ENCODE measurements at places on chromosomes 11 and 22. TPM values are rescaled to one million over a fixed set of nuclear protein-coding genes. Genes with fewer than 3 reads are reported as not detected.

Gene OR8D1
- not detected for total RNA-seq

Gene GGT1
- 138 TPM for total RNA-seq

Gene FOSL1
- total RNA-seq, result 2.9 TPM

Gene CASP1
- total RNA-seq, result 122 TPM

Gene USP2
- 2.7 TPM for total RNA-seq

Gene KIF18A
- 4.9 TPM for total RNA-seq

- DNase-seq, result peak; percentile 74
Observed at GRCh38 chr11:122756417-122756816, 81.9 kb upstream of the CRTAM start.

DNA sequence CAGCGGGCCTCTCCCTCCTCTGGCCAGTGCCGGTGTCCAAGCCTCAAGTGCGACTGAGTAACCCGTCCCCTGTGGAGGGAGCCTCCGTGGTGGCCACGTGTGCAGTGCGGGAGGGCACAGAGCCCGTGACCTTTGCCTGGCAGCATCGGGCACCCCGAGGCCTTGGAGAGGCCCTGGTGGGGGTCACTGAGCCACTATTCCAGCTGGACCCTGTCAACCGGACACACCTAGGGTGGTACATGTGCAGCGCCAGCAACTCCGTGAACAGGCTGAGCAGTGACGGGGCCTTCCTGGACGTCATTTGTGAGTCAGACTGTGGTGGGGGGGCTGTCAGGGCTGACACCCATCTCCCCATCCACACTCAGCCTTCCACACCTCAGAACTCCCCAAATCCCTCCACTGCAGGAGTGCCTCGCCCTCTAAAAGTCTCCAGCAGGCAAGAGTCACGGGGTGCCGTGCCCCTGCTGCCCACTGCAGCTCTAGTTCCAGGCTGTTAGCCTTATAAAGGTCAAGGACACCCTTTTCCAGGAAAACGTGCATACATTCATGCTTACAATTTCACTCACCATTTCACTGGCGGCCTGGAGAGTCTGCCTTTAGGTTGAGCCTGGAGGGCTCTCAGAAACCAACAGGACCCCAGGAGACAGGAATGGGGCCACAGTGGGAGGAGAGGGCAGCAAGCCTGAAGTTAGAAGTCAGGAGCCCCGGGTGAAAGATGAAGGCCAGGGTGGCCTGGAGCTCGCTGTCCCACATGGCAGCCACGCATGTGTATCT lies 2.6 kb downstream of the VSIG10L2 start:
- no peak for DNase-seq

DNA sequence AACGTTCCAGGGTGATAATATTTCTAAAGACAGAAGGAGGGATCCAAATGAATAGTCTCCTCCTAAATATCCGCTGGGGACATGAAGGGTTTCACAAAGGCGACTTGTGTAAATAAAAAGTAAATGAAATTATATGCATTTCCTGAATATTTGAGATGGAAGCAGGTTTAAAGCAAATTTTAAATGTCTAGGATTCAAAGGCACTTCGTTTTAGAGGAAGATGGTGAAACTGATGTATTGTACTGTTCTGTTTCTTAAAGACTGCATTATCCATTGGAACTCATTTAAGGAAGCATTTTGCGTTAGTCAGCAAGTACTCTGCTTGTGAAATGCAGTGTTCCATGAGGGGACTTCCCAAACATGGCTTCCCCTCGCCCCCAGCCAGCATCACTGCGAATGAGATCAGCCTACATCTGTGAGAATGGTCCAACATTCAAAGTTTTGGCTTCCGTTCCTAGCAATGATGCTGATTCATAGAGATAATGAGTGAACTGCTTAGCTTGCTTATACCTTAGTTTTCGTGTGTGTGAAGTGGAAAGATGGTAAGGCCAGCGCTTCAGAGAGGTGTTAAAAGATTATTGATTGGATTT lies 1.5 kb downstream of the RAB39A start:
- DNase-seq, result no peak

- no peak for DNase-seq
Observed at GRCh38 chr11:65573391-65574079, 1.2 kb downstream of the FAM89B start.

DNA sequence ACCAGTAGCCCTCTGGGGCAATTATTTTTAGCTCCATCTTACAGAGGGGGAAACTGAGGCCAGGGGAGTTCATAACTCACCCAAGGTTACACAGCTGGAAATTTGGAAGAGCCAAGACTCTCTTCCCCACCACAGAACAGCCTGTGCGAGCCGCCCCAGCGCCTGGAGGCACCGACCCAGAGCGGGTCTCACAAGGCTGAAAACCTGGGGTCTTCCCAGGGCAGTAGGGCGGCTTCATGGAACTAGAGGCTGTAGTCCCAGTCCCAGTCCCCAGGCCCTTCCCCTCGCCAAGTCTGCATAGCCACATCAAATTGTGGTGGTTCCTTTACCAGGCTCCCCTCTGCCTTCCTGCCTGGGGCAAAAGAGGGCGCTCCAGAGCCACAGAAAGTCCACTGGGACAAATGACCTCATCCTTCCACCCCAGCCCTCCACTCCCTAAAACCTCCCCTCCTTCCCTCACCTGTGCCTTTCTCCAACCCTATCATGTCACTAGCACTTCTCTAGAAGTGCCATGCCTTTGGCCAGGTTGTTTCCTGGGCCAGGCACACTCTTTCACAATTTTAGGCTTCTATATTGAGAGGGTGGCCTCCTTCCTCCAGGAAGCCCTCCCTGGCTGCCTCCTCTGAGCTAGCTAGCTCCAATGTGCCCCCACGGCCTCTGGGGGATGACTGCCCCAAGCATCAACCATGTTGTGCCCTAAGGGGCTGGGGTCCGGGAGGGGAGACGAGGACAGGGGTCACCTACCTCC lies 15.2 kb upstream of the CDC42EP1 start:
- DNase-seq, result no peak

GRCh38 chr11:116932181-116932580 lies 94.8 kb upstream of the APOA1 start:
- DNase-seq, result no peak

DNA sequence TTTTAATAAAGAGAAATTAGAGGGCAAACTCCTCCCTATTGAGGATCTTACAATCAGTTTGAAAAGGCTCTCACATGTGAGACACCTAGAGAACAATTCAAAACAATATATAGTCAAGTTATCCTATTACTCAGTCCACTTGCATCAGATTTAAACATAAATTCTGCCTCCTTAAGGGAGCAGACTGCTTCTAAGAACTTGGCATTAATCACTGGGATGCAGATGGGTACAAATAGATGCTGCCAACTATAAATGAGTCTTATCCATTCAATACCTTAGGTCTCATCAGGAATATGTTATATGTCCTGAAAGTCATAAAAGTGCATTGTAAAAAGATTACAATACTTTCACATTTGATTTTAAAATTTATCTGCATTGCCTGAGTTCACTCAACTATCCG lies 269.3 kb upstream of the KIRREL3 start:
- no peak for DNase-seq

Gene DRD4
- 1.7 TPM for total RNA-seq

DNA sequence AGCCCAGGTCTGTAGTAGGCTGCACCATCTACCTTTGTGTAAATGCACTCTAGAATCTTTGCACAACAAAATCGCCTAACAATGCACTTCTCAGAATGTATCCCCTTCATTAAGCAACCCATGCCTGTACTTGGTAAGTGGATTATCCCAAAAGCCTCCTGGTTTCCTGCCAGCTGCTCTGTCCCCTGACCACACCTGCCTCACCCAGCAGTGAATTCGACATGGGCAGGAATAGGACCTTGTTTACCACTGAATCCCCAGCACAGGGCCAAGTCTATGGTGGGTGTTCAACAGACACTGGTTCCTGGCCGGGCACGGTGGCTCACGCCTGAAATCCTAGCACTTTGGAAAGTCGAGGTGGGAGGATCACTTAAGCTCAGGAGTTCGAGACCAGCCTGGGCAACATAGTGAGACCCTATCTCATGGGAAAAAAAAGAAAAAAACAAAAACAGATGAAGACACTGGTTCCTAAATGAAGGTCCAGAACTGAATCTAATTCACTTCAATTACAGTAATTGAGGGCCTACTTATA lies 5.1 kb upstream of the SYCE3 start:
- DNase-seq, result no peak

GRCh38 chr11:92152245-92152644 lies 72.4 kb upstream of the FAT3 start:
- DNase-seq, result no peak

GRCh38 chr22:46125816-46126765 lies 24.2 kb upstream of the PPARA start:
- DNase-seq, result peak; percentile 75

- no peak for DNase-seq
Observed at GRCh38 chr11:47948137-47948536, 32.2 kb upstream of the PTPRJ start.

Gene TRPC6
- total RNA-seq, result 62.9 TPM

- no peak for DNase-seq
Observed at GRCh38 chr11:131356206-131356605, 14.2 kb upstream of the NTM start.

DNA sequence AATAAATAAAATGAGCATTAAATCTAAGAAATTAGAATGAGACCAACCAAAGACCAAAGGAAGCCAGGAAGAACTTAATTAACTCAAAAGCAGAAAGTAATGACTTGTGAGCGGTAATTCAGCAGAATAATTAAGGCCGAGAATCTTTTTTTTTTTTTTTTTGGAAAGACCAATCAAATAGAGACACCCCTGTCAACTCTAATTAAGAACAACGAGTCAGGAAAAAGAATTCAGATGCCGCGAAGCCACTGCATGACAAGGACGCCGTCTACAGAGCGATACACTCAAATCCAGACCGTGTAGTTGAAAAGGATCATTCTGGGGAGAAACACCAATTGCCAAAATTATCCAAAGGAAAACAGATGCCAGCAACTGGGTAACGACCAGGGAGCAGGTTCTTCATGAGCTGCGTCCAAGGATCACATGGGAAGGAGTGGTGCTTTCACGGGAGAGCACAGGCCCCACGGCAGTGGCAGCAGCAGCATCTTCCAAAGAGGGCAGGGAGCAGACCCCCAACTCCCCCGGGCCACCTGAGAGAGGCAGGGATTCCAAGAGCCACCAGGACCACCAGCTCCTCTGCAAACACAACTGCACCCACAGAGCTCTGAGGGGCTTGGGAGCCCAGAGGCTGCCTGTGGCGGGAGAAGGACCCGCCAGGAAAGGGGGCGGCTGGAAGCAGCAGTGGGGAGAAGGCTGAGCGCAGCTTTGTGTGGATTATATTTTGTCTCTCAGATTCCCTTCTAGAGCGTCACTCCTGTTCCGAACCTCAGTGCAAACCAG lies 469.8 kb downstream of the BRD1 start:
- no peak for DNase-seq

Gene NAALADL1
- total RNA-seq, result 13.4 TPM

Gene CNTF
- 0.33 TPM for total RNA-seq

DNA sequence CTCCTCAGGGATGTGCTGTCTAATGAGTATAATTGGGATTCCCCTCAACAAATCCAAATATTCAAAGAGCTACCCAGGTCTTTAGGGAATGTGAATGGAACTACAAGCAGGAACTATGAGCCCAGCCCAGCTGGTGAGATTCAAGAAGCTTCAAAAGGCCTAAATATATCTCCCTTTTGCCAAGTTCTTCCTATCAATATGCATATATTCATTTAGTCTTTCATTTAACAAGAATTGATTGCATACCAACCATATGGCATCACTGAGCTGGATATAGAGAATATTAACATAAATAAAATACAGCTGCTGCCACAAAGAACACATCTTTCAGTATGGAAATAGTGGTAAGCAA lies 58.9 kb upstream of the PRSS23 start:
- DNase-seq, result no peak

Gene OR51I1
- total RNA-seq, result not detected

DNA sequence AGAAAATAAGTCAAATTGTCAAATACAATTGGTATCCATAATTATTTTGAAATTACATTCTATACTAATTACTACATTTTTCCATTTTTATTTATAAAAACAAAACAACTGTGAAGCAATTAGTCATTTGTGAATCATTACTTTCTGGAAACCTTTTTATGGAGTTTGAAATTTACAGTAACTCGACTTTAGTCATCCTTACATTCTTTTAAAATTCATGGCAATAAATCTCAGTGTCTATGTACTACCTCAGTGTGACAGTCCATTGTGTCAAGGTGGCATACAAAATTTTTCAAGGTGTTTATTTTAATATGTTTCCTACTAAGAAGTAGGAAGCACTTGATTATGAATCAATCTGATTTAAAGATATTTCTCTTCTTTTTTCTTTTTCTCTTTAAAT lies 1949.4 kb upstream of the RAG2 start:
- no peak for DNase-seq

DNA sequence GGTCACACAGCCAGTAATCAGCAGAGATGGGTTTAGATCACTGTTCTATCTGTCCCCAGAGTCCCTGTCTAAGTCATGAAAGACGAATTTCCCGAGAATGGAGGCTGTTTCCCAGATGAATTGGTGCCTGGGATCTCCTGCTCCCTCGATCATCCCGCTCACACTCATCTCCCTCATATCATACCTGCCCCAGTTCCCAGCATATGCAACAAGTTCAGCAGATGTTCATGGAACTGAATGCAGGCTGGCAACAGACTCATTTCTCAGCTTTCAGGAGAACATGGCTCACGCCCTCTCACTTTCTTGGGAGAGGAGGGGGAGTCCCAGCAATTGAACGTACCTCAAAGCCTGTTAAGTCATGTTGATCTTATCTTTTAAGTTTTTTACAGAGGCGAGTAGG lies 22.1 kb downstream of the CD6 start:
- DNase-seq, result no peak

- no peak for DNase-seq
Observed at GRCh38 chr11:75273411-75274391, 33.1 kb downstream of the TPBGL start.

All from upper lobe of left lung (tissue), 6 donors.